ENCODE measurements at places on chromosomes 13 and 19. TPM values are rescaled to one million over a fixed set of nuclear protein-coding genes. Genes with fewer than 3 reads are reported as not detected.

TPM4 gene
- polyA plus RNA-seq = 27.4 TPM

LGALS7 gene
- polyA plus RNA-seq = not detected

GPC6 gene
- not detected for polyA plus RNA-seq

CEACAM8 gene
- polyA plus RNA-seq = not detected

VSTM2B gene
- polyA plus RNA-seq = not detected

C19orf33 gene
- not detected for polyA plus RNA-seq

SYDE1 gene
- polyA plus RNA-seq = 0.26 TPM

Data from naive thymus-derived CD8-positive, alpha-beta T cell (primary cell).